ENCODE measurements at places on chromosomes 1 and 21. TPM values are rescaled to one million over a fixed set of nuclear protein-coding genes. Genes with fewer than 3 reads are reported as not detected.

GRCh38 chr1:3914331-3914851 lies 14.3 kb upstream of the C1orf174 start:
- H3K36me3 ChIP-seq, result no peaks in the 10 kb centered on the region
- H3K27ac ChIP-seq, result no peak overlapping the region
- no peak overlapping the region for H3K4me3 ChIP-seq

The IER5 gene
- 31.9 TPM for total RNA-seq

The OR2C3 gene
- not detected for total RNA-seq

- peaks cover 7% of the 10 kb centered on the region for H3K4me1 ChIP-seq
- no peak for DNase-seq
- H3K36me3 ChIP-seq, result peaks cover 27% of the 10 kb centered on the region
- H3K27me3 ChIP-seq, result no peaks in the 10 kb centered on the region
- H3K27ac ChIP-seq, result no peak overlapping the region
These were observed 5.8 kb downstream of the IFI16 start for GRCh38 chr1:159015440-159015909.

The RALGPS2 gene
- total RNA-seq, result 41.5 TPM
